ENCODE measurements at places on chromosomes 12 and 14.

- DNase-seq = peak; percentile 31
Observed at GRCh38 chr12:68932128-68932960, 627 bp downstream of the CPM start.

DNA sequence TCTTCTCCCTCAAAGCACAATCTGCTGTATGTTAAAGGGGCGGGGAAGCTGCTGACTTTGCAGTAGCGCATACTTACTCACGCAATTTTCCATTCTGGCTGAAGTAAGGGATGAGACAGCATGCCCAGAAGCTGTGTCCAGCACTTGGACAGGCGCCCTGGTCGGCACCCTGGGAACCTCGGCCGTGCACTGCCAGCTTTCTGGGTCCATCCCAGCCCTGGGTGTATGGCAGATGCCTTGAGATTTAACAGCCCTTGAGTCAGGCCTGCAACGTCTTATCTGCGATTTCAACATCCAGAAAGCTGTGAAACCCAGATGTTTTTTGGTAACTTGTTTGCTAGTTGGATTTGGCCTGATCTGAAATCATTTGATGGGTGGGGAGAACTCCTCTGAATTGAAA lies 16.1 kb downstream of the EML1 start:
- DNase-seq = no peak

DNA sequence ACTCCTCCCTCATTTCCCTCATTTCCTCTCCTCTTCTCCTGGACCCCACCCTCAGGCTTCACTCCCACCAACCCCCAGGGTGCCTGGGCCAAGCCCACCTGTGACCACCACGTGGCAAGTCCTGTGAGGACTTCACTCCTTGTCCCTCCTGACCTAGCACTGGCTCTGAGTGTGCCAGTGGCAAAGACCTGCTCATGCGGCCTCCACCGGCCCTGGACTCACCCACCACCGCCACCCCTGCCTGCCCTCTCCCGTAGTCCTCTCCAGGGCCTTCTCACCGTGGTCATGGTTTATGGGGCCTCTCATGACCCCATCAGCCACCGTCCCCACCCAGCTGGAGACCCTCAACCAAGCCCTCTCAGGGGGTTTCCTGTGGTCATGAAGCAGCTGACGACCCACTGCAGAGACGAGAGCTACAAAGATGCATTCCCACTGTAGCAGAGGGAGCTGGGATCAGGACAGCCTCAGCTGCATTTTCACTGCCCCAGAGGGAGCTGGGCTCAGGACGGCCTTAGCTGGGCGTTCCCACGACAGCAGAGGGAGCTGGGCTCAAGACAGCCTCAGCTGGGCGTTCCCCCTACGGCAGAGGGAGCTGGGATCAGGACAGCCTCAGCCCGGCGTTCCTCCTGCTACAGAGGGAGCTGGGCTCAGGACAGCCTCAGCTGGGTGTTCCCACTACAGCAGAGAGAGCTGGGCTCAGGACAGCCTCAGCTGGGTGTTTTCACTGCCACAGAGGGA lies 3.2 kb upstream of the C14orf180 start:
- DNase-seq = no peak

- DNase-seq = no peak
Observed at GRCh38 chr12:58774731-58775130, 145.6 kb downstream of the LRIG3 start.

GRCh38 chr12:121575051-121575450 lies 5.8 kb downstream of the KDM2B start:
- no peak for DNase-seq

GRCh38 chr12:69903548-69903947 lies 78.5 kb downstream of the MYRFL start:
- DNase-seq = no peak

GRCh38 chr14:63956326-63956725 lies 103.5 kb downstream of the SYNE2 start:
- DNase-seq = no peak

- no peak for DNase-seq
Observed at GRCh38 chr12:122935318-122935717, 30.9 kb downstream of the ABCB9 start.

DNA sequence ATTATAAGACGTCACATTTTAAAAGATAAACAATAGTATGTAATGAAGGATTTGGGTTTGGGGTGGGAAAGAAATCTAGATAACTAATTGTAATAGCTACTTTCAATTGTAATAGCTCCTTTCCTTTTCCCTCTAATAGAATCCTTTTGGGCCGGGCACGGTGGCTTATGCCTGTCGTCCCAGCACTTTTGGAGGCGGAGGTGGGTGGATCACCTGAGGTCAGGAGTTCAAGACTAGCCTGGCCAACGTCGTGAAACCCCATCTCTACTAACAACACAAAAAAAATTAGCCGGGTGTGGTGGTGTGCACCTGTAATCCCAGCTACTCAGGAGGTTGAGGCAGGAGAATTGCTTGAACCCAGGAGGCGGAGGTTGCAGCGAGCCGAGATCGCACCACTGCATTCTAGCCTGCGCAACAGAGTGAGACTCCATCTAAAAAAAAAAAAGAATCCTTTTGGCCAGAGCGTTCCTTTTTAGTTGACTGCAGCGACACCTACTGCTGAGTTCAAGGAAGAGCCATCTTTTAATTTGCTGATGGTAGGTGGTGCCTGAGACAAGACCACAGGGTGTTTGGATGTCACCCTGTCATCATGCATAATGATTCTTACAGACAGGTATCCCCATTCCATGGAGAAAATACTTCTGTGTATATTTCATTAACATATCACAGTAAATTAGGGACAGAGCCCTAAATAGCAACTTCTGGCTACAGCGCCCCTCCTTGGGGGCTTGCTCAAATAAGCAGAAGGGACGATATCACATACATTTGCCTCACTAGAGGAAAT lies 79.5 kb downstream of the ARMH4 start:
- peak; percentile 88 for DNase-seq

DNA sequence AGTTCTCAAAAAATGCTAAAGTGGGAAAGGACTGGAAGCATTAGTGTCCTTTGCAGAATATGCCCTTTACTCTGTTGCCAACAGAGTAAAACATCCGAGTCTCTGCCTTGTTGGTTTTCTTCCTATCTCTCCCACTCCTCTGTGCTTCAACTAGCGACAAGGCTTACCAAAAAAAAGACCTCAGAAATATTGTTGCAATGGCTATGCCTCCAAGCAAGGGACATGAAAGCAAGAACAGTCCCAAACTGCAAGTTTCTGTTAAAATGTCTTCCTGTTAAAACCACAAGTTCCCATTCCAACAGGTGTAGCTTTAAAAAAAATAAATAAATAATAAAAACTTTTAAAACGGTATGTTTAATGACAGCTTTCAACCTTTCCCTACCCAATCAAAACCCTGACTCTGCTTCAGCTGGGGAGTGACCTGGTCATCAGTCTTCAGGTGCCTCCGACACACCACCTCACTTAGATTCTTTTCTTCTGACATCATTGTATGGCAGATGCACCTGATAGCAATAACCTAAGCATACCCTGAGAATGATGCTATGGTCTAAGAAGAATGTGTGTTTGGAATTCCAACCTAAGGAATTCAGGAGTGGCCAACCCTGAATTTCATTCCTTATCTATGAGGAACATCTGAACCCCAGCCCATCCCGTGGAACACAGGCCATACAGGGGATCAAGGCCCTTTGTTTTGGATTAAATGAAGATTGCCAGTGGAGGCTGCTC lies 81.0 kb downstream of the RPS29 start:
- no peak for DNase-seq

- DNase-seq = no peak
Observed at GRCh38 chr14:42214981-42215491, 608.4 kb downstream of the LRFN5 start.

DNA sequence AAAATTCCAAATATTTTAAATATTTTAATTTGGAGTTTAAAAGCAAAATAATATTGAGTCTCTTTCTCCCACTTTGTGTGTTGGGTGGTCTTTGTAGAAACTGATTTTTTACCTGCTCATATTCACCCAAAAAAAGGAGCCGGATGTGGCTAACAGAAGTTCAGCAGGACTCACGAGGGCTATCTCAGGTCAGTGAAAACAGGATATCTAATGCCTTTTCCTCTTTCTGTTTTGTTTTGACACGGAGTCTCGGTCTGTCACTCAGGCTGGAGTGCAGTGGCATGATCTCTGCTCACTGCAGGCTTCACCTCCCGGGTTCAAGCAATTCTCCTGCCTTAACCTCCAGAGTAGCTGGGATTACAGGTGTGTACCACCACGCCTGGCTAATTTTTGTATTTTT lies 30.8 kb downstream of the COA8 start:
- DNase-seq = no peak

- no peak for DNase-seq
Observed at GRCh38 chr14:96876747-96877146, 79.6 kb downstream of the VRK1 start.

DNA sequence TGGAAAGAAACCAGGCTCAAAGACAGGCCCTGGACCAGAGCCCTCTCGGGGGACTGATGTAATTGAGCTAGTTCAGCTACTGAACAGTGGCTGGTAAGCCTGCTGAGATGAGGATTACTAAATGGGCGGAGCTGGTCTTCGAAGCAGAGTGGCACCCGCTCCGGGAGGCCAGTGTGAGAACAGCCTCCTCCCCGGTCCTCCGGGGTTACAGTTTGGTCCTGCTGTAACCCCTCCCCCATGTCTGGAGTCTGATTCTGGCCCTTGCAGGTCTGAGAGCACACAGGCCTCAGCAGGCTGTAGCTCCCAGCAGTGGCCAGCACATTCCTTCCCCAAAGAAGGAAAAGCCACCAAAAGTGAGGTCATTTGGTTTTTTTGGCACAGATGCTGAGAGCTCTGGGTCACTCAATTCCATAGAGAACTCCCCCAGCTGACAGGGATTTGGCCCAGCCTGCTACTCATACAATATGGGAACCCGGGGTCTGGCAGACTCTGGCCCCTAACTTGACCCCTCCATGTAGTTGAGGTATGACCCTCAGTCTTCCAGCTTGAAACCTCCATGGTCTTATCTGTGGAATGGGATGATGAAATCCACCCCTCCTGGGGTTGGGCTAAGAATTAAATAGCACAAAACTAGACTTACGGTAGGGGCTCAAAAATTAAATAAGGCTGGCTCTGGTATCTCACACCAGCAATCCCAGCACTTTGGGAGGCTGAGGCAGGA lies 39.0 kb downstream of the ACTN1 start:
- DNase-seq = no peak

- no peak for DNase-seq
Observed at GRCh38 chr14:50967790-50968189, 23.5 kb upstream of the PYGL start.

GRCh38 chr12:42161529-42161928 lies 16.9 kb upstream of the GXYLT1 start:
- DNase-seq = no peak

DNA sequence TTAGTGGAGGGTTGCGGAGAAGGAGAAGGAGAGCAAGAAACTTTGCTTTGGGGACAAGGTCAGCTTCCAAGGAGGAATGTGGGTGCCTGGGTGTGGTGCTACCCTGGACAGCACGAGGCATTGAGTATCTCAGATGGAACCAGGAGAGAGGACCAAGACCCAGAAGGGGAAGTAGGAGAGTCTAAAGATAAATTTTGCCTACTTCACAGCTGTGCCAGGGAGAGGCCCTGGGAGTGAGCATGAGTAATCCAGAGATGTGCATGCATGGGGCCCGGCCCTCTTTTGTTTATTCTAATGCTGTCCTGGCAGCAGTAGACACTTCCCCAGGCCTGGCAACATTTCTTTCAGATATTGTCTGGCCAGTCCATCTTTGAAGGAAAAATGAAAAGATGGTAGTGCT lies 49.5 kb upstream of the GNPNAT1 start:
- no peak for DNase-seq

- no peak for DNase-seq
Observed at GRCh38 chr14:39877577-39878190, 445.5 kb upstream of the FBXO33 start.

DNA sequence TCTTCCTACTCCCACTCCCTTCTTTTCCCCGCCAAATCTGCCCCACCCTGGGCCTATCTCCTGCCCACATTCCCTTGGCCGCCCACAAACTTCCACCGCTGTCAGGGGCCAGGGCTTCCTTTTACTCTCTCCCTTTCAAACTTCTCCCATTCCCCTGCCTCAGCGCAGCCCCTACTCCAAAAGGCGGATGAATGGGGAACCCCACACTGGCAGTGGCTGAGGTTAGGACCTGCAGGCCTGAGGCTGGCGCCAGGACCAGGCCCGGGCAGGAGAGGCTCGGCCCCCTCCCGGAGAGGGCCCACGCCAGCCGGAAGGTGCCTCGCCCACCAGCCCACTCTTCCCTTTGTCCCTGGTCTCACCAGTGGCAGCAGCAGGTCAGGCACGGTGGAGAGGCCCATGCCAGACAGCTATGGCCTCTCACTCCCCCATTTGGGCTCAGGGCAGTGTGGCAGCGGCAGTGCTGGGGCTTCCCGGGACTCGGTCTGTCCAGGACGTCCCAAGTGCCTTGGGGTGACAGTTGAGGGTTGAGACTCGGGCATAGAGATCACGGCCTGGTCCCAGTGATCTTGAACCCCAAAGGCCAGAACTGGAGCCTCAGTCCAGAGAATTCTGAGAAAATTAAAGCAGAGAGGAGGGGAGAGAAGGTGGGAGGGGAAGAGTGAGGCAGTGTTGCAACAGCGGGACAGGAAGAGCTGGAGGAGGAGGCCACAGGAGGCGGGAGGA lies at the start of gene TNFRSF1A:
Gene TNFRSF1A, minus strand, starts transcription at position 660 of the 723 bp plus-strand sequence. Its CDS starts 262 bp downstream, at position 398.
- DNase-seq = no peak

DNA sequence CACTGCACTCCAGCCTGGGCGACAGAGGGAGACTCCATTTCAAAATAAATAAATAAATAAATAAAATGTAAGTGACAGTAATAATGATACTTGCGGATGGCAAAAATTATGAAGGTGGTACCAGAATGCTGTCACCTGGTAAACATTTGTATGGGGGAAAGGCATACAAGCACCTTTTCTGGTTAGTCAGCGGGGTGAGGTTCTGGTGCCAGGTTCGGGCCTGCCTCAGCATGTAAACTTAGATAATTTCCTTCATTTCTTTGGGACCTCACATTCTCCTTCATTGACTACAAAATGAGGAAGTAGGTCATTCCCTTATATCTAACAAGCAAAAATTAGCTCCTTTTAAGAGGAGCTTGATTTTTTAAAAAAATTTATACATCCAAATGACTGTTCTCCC lies 10.8 kb downstream of the VTI1B start:
- no peak for DNase-seq

DNA sequence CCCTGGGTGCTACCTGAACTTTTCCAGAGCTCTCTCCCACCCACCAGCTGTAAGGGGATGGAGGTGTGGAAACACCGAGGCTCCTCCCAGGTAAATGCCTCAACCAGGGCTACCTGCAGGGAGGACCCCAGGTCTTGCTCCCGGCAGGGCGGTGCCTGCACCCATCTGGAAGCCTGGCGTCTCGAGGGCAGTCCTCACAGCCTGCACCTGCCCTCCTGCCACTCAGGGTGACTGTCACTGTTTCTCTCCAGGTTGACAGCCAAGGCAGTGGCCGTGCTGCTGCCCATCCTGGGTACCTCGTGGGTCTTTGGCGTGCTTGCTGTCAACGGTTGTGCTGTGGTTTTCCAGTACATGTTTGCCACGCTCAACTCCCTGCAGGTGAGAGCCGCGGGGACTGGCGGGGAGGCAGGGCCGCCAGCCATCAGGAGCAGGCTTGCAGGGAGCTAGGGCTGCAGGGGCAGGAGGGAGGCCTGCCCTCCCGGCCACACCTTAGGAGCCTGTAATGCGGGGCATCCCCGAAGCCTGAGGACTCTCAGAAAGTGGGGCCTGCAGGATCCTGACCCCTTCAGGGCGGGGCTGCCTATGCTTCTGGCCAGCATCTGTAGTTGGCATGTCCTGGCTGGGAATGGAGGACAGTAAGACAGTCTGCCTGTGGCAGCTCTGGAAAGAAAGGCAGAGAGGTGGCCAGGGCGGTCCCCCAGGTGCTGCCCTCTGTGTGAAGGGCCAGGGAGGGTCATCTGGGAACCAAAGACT lies 182.3 kb downstream of the ADGRD1 start:
- DNase-seq = no peak

Measured in NCI-H1092 treated with DMSO at 0.1 percent for 48 hours (cell line).